ENCODE measurements at places on chromosomes 2 and 18. TPM values are rescaled to one million over a fixed set of nuclear protein-coding genes. Genes with fewer than 3 reads are reported as not detected.

GRCh38 chr2:8334866-8335325, 347.0 kb upstream of the ID2 start:
- no peak for DNase-seq

DNA sequence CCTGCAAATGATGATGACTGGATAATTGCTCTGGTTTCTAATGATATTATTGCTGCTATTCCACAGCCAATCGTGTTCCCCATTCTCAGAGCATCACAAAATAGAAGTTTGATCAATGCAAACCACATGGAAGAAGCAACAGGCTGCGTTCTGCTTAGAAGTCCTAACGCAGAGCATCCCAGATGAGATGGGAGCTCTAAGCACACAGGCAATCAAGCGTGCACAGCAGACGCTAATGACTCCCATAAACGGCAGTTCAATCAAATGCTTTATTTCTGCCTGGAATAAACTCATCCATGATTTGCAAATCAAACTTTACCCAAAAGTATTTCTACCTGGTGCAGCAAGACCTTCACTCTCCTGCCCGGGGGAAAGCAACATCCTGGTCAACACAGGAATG, 304.2 kb downstream of the FBXO15 start:
- no peak for DNase-seq

DNA sequence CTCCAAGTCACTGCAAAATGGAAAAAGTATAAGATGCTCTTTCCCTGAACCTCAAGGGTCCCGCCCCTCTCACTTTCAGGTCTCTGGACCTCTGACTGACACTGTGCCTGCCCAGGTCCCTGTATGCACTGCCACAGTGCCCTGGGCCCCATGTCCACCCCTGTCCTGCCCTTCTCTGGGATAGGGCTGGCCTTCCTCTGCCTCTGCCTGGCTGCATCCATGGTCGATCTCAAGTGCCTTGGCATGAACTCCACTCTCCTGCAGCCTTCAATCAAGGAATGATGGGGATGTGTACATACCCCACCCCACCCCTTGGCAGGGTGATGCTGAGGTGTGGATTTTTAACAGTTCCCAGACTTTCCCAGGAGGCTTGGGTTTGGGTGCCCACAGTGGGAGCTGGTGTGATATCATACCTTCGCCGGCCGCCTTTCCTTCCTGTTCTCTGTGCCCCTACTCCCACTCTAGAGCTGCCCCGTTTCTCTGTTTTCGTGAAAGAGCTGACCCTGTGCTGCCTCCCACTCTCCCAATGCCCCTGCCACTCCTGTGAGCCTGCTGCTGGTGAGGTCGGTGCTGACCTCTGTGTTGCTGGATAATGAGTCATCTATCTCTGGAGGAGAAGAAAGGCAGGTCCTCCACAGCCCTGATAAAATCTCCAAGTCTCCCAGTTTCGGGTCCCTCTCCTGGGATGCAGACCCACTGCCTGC, 18.9 kb downstream of the PTPN18 start:
- DNase-seq = no peak

- DNase-seq = no peak
Measured at GRCh38 chr2:133809485-133809884, 241.2 kb upstream of the NCKAP5 start.

The TEKT4 gene
- not detected for polyA plus RNA-seq

The CFAP65 gene
- not detected for polyA plus RNA-seq

The RIT2 gene
- polyA plus RNA-seq = not detected

The KCNIP3 gene
- polyA plus RNA-seq = 1.4 TPM

Data from small intestine (tissue), 16 donors.